ENCODE measurements at places on chromosomes 12 and 14. TPM values are rescaled to one million over a fixed set of nuclear protein-coding genes. Genes with fewer than 3 reads are reported as not detected.

DNA sequence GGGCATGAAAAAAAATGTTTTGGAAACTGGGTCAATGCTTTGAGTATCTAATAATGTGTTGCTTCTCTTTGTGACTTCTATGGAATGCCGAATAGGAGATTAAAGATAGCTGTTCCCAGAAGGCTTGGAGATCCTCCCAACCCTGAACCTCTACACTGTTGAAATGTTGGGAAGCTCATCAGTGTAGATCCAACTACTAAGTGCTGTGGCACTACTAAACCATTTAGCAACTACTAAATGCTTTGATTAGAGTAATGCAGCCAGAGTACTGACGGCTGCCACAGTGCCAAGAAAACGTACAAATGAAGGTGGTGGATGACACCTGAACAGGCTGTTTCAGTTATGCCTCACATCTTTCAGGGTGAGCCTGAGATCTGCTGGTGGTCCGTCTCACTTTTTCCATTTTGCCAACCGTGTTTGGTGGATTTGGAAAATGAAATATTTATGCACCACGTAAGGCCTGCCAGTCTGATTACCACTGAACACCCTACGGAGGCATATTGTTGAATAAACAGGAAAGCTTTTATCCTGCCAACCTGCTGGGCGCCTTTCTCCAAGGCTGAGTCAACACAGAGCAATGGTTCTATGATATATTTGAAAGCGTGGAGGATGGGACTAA, 938.0 kb upstream of the FLRT2 start:
- no peak for DNase-seq

GRCh38 chr12:94193168-94193567, 44.8 kb downstream of the PLXNC1 start:
- DNase-seq: no peak

DNA sequence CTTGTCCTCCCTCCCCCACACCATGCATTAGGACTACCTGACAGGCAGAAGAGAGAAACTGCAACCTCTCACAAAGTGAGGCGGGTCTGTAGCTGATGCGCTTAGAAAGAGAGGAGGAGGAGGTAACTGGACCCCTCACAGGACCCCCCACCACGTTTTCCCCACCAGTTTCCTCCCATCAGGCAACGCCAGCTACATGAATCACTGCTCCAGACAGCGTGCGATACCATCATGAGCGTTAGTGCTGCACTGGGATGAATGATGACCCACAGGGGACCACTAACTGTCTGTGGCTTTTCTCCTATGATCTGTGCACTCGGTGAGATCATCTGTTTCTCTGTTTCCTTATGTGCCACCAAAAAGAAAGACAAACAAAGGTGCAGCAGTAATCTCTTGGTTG, 77.7 kb downstream of the KCNK10 start:
- DNase-seq: no peak

GRCh38 chr12:94832780-94833681, 170.5 kb downstream of the NDUFA12 start:
- no peak for DNase-seq

DNA sequence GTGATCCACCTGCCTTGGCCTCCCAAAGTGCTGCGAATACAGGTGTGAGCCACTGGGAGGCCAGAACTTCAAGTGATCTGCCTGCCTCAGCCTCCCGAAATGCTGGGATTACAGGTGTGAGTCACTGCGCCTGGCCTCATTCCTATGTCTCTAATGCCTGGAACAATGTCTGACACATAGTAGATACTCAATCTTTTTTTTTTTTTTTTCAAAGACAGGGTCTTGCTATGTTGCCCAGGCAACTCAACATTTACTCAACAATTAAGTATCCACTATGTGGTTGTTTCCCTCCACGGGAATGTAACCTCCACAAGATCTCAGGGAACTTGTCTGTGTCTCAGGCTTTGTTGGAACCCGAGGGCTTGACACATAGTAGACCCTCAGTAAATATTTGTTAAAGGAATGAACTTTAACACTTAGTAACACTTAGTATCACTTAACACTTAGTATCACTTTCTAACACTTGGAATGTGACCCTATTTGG, 3.0 kb upstream of the TMEM120B start:
- no peak for DNase-seq

DNA sequence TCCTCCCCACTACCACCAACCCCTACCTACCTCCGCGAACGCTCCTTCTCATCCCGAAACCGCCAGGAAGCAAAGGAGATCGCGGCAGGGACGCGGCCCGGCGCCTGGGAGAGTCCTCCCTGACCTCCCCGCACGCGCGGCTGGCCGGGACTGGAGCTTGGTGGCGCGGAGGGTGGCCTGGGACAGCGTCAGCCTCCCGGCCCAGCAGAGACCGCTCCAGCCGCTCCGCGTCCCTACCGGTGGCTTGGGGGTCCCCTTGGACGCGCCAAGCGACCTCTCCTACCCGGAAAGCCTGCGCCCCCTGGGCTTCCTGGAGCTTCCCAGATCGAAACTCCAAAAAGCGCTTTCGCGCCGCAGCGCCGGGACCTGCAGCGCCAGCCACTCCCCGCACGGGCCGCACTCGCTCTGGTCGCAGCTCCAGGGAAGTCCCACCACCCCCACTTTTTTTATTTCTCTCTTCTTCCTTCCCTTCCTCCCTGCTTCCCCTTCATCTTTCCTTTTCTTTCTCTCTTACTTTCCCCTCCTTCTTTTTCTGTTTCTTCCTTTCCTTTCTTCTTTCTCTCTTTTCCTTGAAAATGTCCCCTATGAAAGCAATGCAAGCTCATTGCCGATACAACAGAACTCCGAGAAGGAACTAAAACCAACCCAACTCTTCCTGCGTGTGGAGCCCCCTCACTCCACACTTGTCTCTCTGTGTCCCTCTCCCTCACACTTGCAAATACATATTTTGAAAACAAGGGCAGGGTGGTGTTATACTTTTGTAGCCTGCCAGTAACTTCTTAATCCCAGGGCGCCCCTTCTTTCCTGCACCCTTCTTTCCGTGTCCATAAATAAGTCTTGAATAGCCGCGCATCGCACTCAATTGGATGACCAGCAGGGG, 3.8 kb downstream of the DIO3 start:
- no peak for DNase-seq

DNA sequence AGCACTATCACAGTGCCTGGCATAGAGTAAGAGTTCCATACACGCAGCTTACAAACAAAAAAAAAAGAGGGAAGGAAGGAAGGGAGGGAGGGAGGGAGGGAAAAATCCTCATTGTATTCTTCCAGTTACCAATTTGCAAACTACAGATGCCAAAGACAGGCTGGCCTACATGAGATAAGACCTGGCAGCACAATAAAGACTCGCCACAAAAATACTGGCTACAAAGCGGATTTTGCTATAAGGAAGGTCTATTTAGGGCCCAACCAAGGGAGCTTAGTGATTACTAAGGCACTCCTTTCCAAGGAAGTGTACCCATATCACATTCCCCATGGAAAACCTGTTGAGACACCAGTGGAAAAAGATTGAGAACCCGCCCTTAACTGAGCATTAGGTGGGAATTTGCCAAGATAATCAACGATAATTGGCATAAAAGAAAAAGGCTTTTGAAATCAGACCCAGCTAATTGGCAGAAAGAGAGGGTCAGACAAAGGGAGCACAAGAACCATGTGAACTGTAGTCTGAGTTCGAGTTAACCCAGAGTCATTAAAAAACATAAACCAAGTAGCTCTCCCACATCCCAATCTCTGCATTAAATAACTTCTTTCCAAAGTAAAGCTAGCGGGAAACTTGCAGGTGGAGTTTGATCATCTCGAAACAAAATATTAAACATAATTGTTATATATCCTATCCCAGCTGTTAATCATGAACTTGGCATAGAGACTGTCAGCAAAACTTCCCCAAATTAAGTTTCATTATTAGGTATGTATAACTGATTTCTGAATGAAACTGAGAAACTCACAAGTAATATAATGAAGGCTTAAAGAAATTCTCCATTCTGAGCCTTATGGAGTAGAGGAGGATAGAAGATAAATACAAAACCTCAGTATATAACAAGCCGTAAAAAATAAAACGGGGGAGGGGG, 50.1 kb downstream of the PHLDA1 start:
- no peak for DNase-seq

DNA sequence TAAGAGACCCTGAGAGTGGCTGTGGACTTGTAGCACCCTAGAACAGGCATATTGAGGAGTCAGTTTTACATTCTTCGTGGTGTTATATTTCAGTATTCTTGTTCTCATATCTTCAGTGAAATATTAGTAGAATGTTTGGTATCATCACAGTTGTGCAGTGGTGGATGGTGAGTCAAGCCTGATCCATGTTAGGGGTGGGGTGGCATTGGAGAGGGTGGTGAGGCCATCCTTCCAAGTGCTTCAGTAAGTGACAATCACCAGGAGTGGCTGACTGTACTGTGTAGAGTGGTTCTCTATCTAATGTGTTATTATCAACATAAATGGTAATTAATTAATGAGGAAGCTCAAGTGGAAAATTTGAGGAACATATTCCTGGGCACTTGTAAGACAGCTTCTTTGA, 197.7 kb upstream of the SLC16A7 start:
- DNase-seq: no peak

GRCh38 chr12:120843472-120843871, 60.7 kb downstream of the SPPL3 start:
- no peak for DNase-seq

GRCh38 chr14:69226736-69227135, 33.2 kb upstream of the GALNT16 start:
- no peak for DNase-seq

GRCh38 chr14:103398427-103399195, 13.4 kb downstream of the MARK3 start:
- DNase-seq: no peak

GRCh38 chr14:56027916-56028712, 90.1 kb upstream of the PELI2 start:
- no peak for DNase-seq

GRCh38 chr12:51362747-51363342, 16.4 kb upstream of the CELA1 start:
- no peak for DNase-seq

DNA sequence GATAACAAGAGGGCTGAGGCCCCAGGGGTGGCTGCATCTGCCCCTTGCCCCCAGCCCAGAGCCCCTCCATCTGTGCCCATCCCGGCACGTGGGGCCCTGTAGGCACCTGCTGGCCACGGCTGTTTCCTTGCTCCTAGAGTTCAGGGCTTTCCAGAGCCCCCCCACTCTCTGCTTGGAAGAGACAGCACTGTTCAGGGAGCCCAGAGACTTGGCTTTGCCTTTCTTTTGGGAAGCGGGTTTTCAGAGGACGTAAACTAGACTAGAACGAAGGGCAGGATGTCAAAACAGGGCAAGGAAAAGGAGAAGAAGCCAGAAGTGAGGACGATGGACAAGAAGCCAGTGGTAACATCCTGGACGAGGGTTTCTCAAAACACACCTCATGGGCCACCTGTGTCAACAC, 163.3 kb upstream of the LHX5 start:
- no peak for DNase-seq

DNA sequence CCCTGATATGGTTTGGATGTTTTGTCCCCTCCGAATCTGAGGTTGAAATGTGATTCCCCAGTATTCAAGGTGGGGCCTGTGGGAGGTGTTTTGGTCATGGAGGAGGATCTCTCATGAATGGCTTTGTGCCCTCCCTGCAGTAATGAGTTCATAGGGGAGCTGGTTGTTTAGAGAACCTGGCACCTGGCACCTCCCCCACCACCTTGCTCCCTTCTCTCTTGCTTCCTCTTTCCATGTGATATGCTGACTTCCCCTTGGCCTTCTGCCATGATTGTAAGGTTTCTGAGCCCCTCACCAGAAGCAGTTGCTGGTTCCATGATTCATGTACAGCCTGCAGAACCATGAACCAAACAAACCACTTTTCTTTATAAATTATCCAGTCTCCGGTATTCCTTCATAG, 32.6 kb downstream of the CD163L1 start:
- DNase-seq: no peak

DNA sequence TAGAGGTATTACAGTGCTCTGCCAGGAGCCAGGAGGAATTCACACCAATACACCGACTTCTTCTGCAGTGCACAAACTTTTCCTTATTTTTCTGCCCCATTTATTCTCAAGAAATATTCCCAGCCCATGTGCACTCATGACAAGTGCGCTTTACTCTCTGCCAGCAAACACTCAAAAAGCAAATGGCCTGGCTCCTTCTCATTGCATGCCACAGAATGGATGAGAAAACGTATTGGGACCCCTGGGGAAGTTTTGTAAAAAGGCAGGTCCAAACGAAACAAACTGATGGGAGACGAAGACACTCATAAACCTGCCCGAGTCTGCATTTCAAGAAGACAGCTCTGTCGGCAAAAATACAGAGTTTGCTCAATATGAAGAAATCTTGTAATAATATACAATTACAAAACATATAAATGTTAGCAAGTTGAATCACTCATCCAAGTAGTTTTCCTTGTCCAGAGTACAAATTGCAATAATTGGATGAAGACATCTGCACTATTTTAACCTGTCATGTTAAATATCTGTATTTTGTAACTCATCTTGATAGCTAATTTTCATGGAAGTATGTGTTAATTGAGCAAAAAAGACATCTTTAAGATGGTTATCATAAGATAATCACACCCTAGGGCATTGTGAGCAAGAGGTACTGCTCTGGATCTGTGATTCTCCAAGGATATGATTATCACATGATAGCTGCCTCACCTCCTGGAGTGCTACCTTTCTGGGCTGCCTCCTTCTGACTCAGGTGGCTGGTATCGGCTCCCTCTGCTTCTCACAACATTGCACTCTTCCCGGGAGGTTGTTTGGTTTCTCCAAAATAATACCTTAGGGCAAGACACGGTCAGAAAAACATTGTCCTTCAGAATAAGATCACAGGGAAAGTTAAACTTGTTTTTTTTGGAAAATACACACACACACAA, 260.8 kb upstream of the G2E3 start:
- DNase-seq: no peak

The GDF3 gene
- total RNA-seq: not detected

The CCDC63 gene
- total RNA-seq: not detected

The LRRC9 gene
- not detected for total RNA-seq

The VPS37B gene
- total RNA-seq: 68.6 TPM

The WIF1 gene
- total RNA-seq: not detected

The HCAR3 gene
- total RNA-seq: 1.9 TPM

The CBLN3 gene
- 2.8 TPM for total RNA-seq

The NANOG gene
- 0.51 TPM for total RNA-seq

The SCNN1A gene
- 0.56 TPM for total RNA-seq

The DCAF4 gene
- 24.9 TPM for total RNA-seq

The IL26 gene
- not detected for total RNA-seq

The OAS2 gene
- total RNA-seq: 102 TPM

The CIROP gene
- total RNA-seq: not detected

The LRRC10 gene
- total RNA-seq: not detected

The APOF gene
- total RNA-seq: not detected

The C12orf54 gene
- 2.6 TPM for total RNA-seq

The KANSL2 gene
- total RNA-seq: 28.6 TPM

All from GM12878 (cell line).